NK-92 treated with Interleukin-12 subunit alpha and Interleukin-12 subunit beta, amount 100 ng/mL, for 24 hours (cell line): ENCODE measurements at places on chromosomes 1 and 21.

DNA sequence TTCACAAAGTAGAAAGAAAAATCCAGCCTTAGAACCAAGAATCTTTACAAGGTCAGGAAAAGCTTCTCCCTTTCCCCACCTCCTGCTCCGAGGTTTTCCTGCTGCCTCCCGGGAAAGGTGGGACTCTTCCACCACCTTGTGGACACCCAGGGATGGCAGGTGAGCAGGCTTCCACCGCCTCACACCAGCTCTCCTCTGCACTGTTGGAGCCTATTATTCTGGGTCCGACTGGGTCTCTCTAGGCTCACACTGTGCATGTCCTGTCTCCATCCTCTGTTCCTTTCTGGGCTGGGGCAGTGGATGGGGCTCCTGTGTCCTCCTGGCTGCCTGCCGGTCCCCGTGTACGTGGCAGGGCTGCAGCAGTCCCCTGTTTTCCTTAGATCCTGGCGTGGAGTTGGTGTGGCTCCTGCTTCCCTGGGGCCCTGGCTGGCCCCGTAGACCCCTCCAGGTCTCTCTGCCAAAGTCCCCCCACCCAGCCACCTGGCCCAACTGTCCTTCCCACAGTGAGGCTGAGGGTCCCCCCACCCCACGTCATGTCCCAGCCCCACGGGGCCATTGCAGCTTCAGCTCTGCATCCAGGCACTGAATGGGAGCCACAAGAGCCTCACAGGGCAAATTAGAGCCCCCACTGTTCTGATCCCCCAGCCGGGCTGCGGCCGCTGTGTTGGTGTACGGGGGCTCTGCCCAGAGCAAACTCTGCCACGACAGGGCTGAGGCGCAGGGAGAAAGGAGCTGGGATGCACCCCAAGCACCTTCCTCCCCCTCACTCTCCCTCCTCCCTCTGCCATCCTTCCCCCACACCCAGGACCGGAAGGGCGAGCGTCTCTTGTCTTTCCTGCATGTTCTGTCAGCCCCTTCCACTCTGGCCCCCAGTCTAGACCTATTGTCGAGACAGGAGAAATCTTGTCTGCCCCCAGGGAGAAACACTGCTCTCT lies 3.3 kb upstream of the SLC45A1 start:
- no peak for DNase-seq

DNA sequence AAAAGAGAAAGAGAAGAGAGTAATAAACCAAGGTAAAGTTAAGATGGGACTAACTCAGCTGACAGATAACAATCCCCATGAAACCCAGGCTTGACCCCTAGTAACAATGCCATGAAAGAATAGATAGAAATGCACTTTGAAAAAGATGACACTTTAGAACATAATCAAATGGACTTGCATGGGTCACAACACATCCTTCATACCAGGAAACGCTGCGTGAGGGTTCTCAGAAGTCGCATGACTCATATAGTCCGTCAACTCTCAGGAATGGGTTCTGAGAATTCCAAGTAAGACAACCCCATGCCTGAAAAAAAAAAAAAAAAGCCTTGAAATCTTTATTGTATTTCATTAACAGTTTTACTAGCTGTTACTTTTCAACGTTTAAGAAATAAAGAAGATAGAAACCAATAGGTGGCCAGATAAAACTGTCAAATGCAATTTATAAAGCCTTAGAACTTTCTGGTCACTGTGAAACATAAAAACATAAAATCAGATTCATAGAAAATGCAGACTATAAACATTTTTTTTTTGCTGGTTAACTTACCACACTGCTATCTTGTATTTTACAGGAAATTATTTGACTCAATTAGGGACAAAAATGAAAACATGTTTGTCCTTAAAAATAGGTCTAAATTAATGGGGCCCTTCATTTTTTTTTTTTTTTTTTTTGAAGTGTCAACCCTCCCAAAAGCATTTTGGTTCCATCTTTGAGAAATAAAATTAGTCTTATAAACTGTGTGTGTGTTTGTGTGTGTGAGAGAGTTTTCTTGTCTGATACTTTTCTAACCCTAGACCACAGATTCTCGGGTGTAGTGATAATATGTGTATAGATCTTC lies 202.1 kb downstream of the NCAM2 start:
- DNase-seq, result peak; percentile 53

DNA sequence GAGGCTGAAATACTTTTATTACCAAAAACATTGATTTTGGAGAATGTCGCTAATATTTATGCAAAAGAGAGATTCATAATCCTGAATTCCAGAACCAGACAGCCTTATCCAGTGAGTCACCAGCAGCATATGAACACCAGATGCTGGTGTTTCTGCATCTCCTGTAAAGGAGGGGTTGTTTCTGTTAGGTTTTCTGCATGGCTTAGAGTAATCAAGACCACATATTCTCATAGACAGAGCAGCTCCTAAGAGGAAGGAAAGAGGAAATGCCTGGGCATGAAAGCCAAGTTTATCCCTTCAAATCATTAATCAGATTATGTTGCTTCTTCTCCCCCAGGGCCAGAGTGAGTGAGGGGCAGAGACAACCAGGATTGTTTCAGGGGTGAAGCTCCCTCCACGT lies 86.2 kb downstream of the NGF start:
- DNase-seq, result no peak

- DNase-seq, result no peak
Measured at GRCh38 chr1:224763126-224763775, 147.1 kb downstream of the CNIH3 start.

- DNase-seq, result no peak
Measured at GRCh38 chr1:9201401-9202239, 33.0 kb upstream of the H6PD start.

- DNase-seq, result no peak
Measured at GRCh38 chr1:21641967-21642739, 27.0 kb downstream of the RAP1GAP start.

GRCh38 chr1:26696654-26697430 lies 1.0 kb downstream of the ARID1A start:
- peak; percentile 71 for DNase-seq

DNA sequence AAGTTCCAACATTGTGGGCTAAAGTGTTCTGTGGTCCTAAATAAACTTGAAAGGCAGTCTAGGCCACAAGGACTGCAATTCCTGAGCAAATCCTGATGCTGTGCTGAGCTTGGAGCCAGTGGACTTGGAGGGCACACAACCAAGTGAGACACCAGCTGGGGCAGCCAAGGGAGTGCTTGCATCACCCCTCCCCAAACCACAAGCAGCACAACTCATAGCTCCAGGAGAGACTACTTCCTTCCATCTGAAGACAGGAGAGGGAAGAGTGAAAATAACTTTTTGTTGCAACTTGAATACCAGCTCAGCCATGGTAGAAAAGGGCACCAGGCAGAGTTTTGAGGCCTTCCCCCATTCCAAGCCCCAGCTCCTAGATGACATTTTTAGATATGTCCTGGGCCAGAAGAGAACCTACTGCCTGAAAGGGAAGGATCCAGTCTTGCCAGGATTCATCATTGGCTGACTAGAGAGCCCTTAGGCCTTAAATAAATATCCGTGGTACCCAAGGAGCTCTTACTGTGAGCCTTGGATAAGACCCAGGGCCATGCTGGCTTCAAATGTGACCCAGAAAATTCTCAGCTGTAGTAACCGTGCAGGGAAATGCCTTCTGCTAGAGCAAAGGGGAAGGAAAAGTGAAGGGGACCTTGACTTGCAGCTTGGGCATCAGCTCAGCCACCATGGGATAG lies 35.4 kb upstream of the LRRC8B start:
- DNase-seq, result no peak

DNA sequence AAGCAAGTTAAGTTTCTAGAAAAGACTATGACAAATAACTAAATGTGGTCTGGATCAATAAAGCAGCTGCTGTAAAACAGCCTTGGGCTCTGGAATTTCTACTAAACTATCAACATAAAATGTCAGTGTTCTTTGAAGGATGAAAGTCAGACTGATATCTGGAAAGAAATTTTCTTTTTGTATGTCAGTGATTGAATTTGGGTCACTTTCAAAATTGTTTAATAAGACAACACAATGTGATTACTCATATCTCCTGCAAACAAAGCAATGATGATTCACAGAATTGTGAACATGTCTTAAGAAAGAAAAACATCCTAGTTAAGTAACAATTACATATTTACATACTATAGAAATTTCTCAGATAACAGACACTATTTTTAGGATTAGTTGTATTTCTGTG lies 826.4 kb downstream of the PLA2G4A start:
- no peak for DNase-seq

- peak; percentile 7 for DNase-seq
Measured at GRCh38 chr1:115648717-115649691, 7.2 kb downstream of the VANGL1 start.

DNA sequence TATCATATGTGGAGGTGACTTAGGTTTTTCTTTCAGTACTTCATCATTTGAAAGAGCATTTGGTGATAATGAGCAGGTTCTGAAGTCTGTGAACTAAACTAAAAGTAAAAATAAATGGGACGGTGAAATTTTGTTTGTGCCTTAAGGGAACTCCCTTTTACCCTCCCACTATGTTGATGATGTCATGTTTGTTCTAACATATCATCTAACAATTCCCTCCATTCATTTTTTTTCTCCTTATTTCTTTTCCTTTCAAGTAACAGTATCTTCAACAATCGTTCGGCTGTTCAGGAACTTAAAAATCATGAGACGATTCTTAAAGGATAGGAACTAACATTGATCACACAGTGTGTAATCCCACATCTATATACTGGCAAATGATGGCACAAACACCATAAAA lies 30.0 kb upstream of the IRF2BP2 start:
- DNase-seq, result no peak

GRCh38 chr1:212401042-212401441 lies 13.6 kb downstream of the PACC1 start:
- DNase-seq, result no peak

DNA sequence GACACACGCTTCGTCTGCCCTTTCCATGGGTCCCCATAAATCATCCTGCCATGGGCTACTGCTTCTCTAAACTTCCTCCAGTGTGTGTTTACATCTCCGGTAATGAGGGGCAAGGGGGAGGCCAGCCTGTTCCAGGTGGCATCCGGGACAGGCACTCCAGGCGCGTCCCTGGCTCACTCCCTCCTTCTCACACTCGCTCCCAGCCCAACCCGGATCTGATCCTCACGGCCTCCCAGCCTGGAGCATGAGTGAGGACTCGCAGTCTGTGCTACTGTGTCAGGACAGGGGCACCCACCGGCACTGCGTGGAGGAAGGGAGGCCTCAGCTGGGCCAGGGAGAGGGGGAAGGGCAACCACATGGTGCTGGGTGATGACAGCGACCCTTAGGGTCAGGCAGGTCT lies 225.4 kb downstream of the TRABD2B start:
- no peak for DNase-seq

GRCh38 chr1:99680270-99680669 lies 34.4 kb downstream of the PALMD start:
- no peak for DNase-seq

DNA sequence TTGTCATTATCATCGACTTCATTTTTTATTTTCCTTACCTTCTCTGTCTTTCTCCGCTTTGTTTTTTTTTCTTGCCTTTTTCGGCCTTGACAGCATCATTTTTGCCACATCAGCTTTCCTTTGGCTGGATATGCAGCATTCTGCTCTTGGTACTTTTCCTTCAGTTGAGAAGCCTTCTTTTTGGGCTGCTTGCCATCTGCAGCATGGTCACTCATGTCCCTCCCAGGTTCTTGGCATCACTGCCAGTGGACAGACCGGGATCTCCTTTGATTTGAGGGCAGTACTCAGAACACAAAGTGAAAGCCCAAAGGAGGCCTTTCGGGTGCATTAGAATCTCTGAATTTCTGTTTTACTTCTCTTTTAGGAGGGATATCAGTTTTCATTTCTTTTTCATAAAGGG lies 3.7 kb upstream of the PARP1 start:
- DNase-seq, result no peak

DNA sequence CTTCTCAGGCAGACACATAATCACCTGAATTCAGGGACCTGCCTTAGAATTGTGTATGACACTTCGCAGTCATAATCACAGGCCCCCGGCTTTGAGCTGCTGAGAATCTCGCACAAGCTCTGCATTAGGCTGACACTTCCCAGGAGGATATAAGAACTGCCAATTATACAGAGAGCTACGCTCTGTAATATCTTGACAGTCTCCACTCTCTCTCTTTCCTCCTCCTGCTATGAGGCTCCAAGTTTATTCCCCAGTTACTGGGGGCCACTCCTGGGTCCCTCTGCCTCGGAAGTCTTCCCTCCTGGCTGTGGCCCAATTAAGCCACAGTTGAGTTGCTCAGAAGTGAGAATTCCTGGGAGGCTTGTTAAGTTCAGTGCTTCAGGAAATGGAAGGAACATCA lies 42.7 kb downstream of the EBNA1BP2 start:
- DNase-seq, result no peak

GRCh38 chr21:45600248-45600647 lies 43.3 kb upstream of the PCBP3 start:
- no peak for DNase-seq

GRCh38 chr1:186465946-186466345 lies 5.0 kb upstream of the PDC start:
- DNase-seq, result no peak

- no peak for DNase-seq
Measured at GRCh38 chr1:228333739-228334115, 72.9 kb downstream of the TRIM11 start.

DNA sequence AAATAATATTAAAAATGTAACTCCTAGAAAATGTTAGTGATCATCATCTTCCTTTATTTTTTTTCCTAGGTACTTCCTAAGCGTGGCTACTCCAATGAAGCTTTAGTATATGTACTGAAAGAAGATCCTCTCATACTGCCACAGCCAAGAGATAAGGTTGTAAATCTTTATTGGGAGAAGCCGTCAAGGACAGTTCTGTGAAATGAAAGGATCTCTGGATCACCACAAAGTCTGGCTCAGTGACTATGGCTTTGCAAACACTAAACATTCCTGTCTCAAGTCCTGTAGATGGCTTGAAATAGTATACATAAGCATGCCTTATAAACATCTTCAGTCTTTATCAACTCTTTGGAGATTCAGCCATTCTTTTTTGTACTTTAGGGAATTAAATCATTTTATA lies 61.2 kb upstream of the DPH5 start:
- DNase-seq, result no peak

DNA sequence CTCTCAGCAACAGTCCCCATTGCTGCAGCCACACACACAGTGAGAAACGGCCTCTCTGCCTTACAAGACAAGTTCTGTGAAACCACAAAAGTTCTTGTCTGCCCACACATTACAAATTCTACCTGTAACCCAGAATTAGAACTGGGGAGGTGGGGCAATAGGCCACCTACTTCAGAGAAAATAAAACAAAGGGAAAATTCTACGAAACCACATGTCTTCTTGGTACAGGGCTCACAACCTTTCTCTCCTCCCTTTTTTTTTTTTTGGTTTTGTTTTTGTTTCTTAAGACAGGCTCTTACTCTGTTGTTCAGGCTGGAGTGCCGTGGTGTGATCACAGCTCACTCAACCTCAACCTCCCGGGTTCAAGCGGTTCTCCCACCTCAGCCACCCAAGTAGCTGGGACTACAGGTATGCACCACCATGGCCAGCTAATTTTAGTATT lies 30.2 kb downstream of the LPAR3 start:
- DNase-seq, result peak; percentile 85

- DNase-seq, result no peak
Measured at GRCh38 chr1:100009458-100009857, 39.7 kb downstream of the SLC35A3 start.

GRCh38 chr1:157407917-157408525 lies 144.3 kb downstream of the FCRL5 start:
- DNase-seq, result no peak

GRCh38 chr1:112558634-112559033 lies 49.9 kb downstream of the WNT2B start:
- no peak for DNase-seq
